ENCODE measurements at places on chromosomes 12 and 14.

GRCh38 chr12:40222247-40222646 lies 2.5 kb upstream of the LRRK2 start:
- no peak for DNase-seq

GRCh38 chr14:25833341-25834126 lies 764.3 kb downstream of the NOVA1 start:
- no peak for DNase-seq

DNA sequence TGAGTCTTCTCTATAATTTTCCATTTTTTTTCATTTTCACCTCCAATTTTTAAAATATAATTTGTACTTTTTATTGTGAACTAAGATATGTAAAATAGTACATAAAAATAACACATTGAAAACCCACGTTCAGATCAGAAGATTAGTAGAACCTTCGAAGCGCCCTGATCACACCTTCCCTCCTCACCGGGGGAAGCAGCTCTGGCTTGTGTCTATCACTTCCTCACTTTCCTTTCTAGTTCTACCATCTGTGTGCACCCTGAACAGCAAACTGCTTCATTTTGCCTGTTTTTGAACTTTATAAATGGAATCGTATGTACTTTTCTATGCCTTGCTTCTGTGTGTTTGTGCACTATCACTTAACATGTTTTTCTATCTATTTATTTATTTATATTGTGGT lies 11.8 kb upstream of the CD27 start:
- no peak for DNase-seq

DNA sequence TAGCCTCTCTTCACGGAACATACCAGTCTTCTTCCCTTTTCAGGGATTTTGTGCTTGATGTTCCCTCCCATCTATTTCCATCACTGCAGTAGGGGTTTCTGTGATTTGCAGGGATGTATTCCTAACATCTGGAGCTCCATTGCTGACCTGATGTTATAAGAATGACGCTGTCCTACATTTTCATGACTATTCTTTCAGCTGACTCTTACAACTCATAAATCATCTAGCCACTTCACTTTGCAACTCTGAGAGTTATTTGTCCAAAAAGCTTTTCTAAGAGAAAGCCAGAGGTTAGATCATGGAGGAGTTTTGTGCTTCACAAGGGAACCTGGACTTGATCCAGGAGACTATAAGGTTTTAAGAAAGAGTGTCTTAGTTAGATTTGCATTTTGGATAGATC lies 116.6 kb upstream of the FAR2 start:
- no peak for DNase-seq

DNA sequence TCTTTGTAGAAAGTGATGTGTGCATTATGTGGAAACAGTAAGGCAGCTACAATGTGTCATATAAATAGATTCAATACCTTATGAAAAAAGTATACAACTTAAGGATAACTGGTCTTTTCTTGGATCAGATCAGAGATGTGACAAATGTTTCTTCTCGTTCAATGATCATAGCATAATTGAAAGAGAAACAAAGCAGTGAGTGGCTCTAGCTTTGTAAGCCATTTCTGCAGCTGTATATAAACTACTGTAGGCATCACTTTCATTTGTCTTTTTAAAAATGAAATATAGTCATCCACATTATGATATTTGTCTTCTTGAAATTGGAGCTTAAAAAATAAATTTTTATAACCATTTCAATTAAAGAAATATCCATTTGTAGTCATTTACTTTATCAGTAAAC lies 63.8 kb upstream of the LMO3 start:
- DNase-seq = no peak

GRCh38 chr12:115891556-115892164 lies 385.8 kb downstream of the MED13L start:
- no peak for DNase-seq

GRCh38 chr12:121397521-121397920 lies 2.4 kb upstream of the RNF34 start:
- DNase-seq = no peak

- no peak for DNase-seq
Measured at GRCh38 chr14:90514015-90514398, 117.2 kb downstream of the CALM1 start.

GRCh38 chr14:24775950-24776349 lies 142.0 kb upstream of the GZMB start:
- DNase-seq = no peak

DNA sequence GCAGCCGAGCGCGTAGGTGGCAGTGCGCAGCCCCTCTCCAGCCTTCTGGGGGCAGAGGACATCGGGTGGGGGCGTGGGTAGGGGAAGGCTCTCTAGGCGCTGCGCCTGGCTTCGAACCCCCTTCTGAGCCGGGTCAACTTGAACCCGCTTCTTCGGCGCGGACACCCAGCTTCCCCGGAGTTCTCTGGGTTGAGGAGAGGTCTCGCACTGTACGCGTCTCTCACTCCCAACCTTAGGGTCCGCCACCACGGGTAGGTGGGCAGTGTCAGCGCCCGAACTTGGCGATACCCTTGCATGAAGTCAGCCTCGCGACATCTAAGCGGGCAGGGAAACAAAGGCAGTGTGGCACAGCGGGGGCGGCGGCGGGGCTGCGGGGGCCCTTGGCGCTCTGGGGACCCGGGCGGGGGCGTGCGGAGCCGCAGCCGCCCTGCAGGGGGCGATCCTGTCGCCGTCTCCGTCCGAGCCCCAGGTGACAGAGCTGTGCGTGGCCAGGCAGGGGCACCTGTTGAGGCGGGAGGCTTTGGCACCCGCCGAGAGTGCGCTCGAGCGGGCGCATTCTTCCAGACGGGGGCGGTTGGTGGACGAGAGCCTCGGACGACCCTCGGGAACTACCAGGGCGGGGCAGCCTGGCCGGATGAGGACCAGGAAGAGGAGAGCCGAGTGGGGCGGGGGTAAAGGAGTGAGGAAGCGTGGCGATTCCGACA lies 1.1 kb downstream of the GALNT16 start:
- no peak for DNase-seq

GRCh38 chr14:60632257-60632656 lies 17.0 kb downstream of the SIX1 start:
- DNase-seq = no peak

- DNase-seq = no peak
Measured at GRCh38 chr14:73058922-73059673, 764 bp downstream of the RBM25 start.

DNA sequence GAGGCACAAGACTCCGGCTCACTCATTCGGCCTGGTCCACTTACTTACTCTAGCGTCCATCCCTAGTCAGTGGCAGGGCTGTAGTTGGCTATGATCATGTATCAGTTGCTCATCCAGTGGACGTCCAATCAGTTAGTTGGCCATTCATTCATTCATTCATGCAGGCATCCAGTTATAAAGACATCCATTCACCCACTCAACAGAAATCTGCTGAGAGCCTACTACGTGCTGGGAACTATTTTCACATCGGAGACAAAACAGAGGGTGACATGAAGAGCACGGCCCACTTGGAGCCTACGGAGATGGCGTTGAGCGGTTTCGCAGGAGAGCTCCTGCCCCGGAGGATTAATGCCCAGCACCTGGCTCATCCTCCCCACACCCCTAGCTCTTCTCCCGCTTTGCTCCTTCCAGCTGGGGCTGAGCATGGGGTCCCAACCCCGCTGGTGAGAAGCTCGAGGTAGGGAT lies 49.7 kb downstream of the SNAPC1 start:
- DNase-seq = no peak

GRCh38 chr12:47986832-47987231 lies 17.4 kb downstream of the COL2A1 start:
- DNase-seq = no peak

GRCh38 chr14:73770977-73771847 lies 57.0 kb upstream of the PNMA1 start:
- no peak for DNase-seq

GRCh38 chr12:102462795-102463465 lies 17.4 kb downstream of the IGF1 start:
- no peak for DNase-seq

GRCh38 chr12:49091836-49092085 lies 2.8 kb downstream of the DHH start:
- no peak for DNase-seq

GRCh38 chr12:98053202-98053601 lies 462.2 kb upstream of the TMPO start:
- no peak for DNase-seq

DNA sequence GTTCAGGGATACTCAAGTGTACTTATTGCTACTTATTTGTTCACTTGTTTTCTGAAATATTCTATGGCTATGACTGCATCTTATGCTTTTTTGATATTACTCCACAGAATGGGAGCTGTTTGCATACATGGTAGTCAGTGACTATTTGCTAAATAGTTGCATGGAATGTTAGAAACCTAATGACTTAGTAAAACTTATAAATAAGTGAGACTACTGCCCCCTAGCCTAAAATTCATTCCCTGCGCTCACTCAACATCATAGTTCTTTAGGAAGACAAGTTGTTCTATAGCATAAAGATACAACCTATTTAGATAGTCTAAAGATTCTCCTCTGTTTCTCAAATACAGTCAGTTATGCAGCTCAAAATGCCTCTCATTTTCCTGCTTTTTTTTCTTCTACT lies 305.5 kb downstream of the CEP128 start:
- DNase-seq = no peak

GRCh38 chr12:114529966-114530365 lies 124.0 kb upstream of the TBX5 start:
- DNase-seq = no peak

GRCh38 chr12:131994589-131994988 lies 44.8 kb downstream of the EP400 start:
- DNase-seq = no peak

DNA sequence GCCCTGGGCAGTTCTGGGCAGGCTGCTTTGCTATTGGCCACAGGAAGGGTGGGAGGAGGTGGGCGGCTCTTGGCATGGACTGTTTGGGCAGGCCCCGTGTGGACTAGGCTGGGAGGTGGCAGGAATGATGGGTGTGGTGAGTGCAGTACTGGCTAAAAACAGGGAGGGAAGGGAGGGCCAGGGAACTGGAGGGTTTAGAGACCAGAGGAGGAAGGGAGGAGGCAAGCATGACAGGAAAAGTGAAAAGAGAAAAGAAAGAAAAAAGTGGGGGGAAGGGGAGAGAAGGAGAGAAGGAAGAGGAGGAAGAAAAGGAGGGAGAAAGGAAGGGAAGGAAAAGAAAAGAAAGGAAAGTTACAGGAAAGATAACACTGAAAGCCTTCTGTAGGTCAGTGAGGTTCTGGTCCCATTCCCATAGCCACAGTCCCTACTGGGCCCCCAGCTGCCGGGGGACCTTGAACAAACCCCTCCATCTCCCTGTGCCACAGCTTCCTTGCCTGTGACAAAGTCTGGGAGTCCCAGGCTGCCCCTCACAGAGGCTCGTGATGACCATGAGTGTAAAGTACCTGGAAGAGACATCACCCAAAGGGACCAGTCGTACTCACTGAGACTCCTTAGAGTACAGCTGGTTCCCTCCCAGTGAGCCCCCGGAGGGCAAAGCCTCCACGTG lies 1.1 kb upstream of the C14orf132 start:
- DNase-seq = no peak

GRCh38 chr12:66162701-66163100 lies 7.1 kb downstream of the TMBIM4 start:
- DNase-seq = no peak

GRCh38 chr12:47554046-47554653 lies 151.7 kb downstream of the RPAP3 start:
- DNase-seq = no peak

DNA sequence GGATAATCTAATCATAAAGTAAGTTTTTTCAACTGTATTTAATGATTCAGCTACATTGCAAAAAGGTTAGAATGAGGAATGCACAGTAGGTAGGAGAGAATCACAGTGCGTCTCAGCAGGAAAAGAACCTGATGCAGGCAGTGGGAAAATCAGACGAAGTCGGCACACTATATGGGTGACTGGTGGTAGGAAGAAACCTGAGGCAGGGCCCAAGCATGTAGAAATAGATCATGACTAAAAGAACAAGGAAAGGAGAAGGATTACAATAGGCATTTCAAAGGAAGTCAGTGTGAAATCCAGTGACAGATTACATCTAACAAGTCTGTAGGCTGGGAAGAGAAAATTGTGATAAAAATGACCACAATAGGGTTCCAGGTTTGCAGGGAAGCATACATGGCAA lies 267.0 kb downstream of the MED13L start:
- no peak for DNase-seq

- no peak for DNase-seq
Measured at GRCh38 chr12:93376436-93377251, 1.1 kb upstream of the NUDT4 start.

- no peak for DNase-seq
Measured at GRCh38 chr14:78324353-78324752, 154.2 kb downstream of the NRXN3 start.

DNA sequence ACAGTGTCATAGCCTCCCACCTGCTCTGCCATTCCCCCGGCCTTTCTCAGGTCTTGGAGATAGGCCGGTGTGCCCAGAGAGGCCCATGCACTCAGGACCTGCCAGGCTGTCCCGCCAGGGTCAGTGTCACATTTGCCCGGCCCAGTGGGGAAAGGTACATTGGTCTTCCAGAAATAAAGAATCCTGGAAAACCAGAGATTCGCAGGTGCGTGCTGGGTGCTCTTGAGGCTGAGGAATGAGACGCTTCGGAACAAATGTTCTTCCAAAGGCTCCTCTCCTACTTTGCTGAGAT lies 205.8 kb upstream of the RTL1 start:
- DNase-seq = no peak

DNA sequence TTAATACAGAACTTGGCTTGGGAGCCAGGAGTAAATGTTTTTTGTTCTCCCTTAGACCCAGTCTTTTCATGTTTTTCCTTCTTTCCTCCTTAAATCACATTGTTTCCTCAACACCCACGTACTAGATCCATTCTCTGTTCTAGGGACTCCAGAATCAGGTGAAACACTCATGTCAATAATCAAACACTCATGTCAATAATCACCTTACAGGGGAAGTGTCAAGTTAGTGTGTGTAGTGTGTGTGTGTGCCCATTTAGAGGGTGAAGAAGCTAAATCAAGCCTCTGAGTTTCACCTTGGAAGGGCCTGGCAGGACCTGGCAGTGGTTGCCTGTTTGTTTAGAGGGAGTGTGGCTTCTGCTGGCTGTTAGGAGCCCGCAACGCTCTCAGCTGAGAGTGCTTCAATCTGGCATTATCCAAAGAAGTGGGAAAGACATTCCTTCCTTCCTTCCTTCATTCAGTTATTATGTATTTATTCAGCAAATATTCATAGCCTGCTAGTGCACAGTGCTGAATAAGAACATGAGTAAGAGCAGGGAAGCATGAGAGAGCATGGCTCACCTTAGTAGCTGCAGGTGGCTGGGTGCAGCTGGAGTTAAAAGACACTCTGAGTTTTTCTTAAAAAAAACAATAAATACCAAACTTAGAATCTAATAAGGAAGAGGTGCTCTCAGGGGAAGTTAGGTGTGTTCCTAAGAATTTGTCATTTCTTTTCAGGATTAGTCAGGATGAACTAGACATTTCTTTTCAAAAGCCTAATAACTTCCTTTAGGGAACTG lies 17.6 kb upstream of the EID3 start:
- no peak for DNase-seq

DNA sequence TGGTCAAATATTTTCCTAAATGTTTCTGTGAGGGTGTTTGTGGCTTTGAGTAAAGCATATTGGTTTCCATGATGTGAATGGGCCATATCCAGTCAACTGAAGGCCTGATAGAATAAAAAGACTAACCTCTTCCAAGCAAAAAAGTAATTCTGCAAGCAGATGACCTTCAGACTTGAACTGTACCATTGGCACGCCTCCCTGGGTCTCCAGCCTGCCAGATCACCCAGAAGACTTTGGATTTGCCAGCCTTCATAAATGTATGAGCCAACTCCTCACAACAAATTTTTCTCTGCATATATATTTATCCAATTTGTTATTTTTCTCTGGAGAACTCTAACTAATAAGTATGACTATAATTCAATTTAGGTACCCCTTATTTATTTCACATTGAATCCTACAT lies 190.3 kb downstream of the KIF21A start:
- DNase-seq = no peak
